ENCODE measurements at places on chromosomes 4 and X. TPM values are rescaled to one million over a fixed set of nuclear protein-coding genes. Genes with fewer than 3 reads are reported as not detected.
A peak's percentile ranks its signal among the peaks of the same experiment; 100 is the strongest.

FRMPD4 gene
- 1.6 TPM for total RNA-seq

CCNG2 gene
- 73.6 TPM for total RNA-seq

PARM1 gene
- not detected for total RNA-seq

P2RY4 gene
- not detected for total RNA-seq

APLN gene
- total RNA-seq: 0.39 TPM

IGBP1 gene
- total RNA-seq: 49.4 TPM

RADX gene
- not detected for total RNA-seq

CC2D2A gene
- total RNA-seq: 31.2 TPM

PCDH18 gene
- 69.3 TPM for total RNA-seq

CENPE gene
- total RNA-seq: 5.7 TPM

GRCh38 chr4:104424475-104424941 is 70.2 kb downstream of the CXXC4 start:
- H3K27ac ChIP-seq: no peak overlapping the region
- H3K4me1 ChIP-seq: peaks cover 18% of the 10 kb centered on the region
- DNase-seq: no peak
- no peak overlapping the region for H3K4me3 ChIP-seq
- H3K27me3 ChIP-seq: peaks cover 9% of the 10 kb centered on the region
- H3K36me3 ChIP-seq: no peaks in the 10 kb centered on the region

DNA sequence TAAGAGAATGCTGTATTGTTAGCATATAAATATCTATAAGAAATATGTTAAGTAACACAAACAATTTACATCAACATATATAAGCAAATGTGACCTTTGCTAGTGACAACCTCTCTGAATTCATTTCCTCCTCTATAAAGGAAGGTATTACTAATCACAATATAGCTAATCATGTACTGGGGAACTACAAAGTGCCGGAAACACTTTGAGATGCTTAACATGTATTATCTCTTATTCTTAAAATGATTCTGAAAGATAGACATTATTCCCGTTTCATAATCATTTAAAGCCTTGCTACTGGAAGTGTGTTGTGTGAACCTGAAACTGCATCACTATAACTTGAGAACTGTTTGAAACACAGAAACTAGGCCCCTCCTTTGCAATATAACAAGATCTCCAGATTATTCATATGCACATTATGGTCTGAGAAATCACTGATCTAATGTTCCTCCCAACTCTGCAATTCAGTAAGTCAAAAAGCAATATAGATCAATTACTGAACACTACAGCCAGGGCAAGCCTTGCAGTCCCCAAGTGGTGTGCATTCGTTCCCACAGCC is 54.0 kb downstream of the KLHL8 start:
- H3K27ac ChIP-seq: no peak overlapping the region
- no peaks in the 10 kb centered on the region for H3K27me3 ChIP-seq
- no peak for DNase-seq
- no peak overlapping the region for H3K4me3 ChIP-seq
- H3K4me1 ChIP-seq: no peaks in the 10 kb centered on the region

DNA sequence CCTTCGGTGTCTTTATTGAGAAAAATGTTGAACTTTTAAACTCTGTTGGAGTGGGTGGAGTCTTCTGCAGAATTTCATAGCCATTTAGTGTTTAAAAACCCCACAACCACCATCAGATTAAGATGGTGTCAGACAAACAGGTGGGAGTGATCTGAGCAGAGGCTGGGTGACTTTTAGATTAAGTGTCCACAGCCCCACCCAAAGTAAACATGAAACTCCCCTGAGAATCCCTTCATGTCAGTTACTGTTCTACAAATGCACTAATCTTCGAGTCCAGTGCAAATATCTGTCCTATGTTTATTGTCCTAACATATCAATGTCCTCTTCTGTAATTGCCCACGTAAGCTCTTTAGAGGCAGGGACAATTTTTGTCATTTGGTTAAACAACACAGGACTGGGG is 175.6 kb upstream of the RBPJ start:
- DNase-seq: no peak
- peaks cover 43% of the 10 kb centered on the region for H3K4me1 ChIP-seq
- peaks cover 9% of the 10 kb centered on the region for H3K27me3 ChIP-seq
- peak overlapping the region; percentile 68 for H3K27ac ChIP-seq
- H3K36me3 ChIP-seq: peaks cover 2% of the 10 kb centered on the region
- peak overlapping the region; percentile 17 for H3K4me3 ChIP-seq

DNA sequence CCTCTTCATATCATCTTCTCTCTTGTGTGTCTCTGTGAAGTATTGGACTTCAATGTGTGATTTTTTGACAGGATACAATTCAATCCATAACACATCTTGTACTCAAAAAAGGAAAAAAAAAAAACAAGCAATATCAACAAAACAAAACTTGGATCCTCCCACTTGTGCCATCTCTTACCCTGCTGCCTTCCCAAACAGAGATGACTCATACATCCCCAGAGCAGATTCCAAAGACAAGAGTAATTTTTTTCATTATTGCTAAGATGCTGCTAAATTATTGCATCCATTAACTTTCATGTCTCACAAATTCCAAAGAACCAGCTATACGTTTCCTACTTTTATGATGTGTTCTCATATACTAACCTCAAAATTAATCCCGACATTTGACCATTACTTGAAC is 479.2 kb downstream of the GBA3 start:
- H3K27me3 ChIP-seq: no peaks in the 10 kb centered on the region
- H3K36me3 ChIP-seq: no peaks in the 10 kb centered on the region
- no peak overlapping the region for H3K4me3 ChIP-seq
- peaks cover 24% of the 10 kb centered on the region for H3K4me1 ChIP-seq
- H3K27ac ChIP-seq: no peak overlapping the region

DNA sequence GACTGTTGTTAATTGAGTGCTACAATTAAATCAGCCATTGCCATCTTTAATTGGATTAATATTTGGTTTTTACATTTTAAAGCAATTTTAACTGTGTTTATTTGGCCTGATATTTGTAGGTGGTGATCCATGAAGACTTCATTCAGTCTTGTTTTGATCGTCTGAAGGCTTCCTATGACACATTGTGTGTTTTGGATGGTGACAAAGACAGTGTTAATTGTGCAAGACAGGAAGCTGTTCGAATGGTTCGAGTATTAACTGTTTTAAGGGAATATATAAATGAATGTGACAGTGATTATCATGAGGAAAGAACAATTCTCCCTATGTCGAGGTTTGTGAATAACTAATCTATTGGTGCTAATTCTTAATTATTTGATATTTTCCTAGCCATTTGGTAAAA is 82.6 kb downstream of the USP9X start:
- H3K27ac ChIP-seq: no peak overlapping the region
- DNase-seq: no peak
- H3K27me3 ChIP-seq: no peaks in the 10 kb centered on the region
- H3K36me3 ChIP-seq: peaks cover 17% of the 10 kb centered on the region

DNA sequence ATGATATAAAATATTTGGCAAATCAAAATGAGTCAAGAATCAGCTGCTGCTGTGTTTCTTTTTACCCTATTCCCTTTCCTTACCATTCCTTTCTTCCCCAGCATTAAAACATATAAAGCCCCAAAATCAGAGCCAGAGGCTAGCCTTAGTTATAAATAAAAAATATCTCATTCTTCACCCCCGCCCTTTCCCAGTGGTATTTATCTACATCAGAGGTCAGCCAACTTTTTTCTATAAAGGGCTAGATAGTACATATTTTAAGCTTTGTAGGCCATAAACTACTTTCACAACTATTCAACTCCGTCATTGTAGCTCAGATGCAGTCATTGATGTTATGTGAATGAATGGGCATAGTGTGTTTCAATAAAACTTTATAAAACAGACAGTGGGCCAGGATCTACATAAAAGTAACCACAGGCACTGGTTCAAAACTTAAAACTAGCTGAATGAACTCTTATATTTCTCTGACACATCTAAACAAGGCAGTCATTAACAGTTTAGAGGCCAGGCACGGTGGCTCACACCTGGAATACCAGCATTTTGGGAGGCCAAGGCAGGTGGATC is 30.5 kb upstream of the TCEANC start:
- H3K4me1 ChIP-seq: no peaks in the 10 kb centered on the region
- H3K27ac ChIP-seq: no peak overlapping the region
- no peak for DNase-seq
- H3K36me3 ChIP-seq: no peaks in the 10 kb centered on the region

DNA sequence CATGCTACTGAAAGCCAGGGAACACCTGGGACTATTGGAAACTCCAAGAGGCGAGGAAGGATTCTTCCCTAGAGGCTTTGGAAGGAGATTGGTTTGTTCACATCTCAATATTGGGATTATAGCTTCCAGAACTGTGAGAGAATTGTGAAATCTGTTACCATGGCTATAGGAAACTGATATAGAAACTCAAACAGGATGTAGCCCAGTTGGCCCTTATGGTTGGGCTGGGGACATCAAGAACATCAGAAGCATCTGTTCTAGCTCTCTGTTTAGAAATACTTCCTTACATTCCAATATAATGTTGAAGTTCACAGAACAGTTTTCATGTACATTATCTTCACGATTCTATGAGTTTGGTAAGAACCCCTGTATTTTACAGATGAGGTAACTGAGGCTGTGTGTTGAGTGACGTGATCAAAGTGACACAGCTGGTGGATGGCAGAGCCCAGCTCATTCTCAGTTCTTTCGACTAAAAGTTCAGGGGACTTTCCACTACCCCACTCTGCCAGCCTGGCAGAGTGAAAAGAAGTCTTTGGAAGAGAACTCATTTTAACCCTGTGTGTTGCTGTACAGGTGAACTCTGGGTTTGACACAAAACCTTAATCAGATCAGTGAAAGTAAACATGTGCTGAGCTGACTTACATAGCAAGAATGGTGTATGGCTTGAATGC is 183.0 kb downstream of the GBA3 start:
- H3K27ac ChIP-seq: no peak overlapping the region
- H3K36me3 ChIP-seq: no peaks in the 10 kb centered on the region
- no peak for DNase-seq
- no peak overlapping the region for H3K4me3 ChIP-seq
- H3K27me3 ChIP-seq: peaks cover 5% of the 10 kb centered on the region

GRCh38 chrX:128883650-128884049 is 639.6 kb downstream of the SMARCA1 start:
- no peaks in the 10 kb centered on the region for H3K27me3 ChIP-seq
- no peak for DNase-seq
- H3K27ac ChIP-seq: no peak overlapping the region
- H3K4me1 ChIP-seq: no peaks in the 10 kb centered on the region
- H3K4me3 ChIP-seq: no peak overlapping the region

DNA sequence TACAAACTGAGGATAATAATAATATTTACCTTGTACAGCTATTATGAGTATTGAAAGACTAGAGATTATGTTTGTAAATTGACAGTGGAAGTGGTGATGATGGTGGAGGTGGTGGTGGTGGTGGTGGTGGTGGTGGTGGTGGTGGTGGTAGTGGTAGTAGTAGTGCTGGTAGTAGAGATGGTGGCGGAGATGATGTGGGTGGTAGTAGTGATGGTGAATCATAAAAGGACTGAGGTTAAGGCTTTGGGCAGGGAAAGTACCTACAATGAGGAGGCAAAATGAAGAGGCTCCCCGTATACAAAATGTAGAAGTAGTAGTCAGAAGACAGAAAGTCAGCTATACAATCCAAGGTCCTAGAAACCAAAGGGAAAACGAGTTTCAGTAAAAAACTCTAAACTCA is 214.1 kb downstream of the BCOR start:
- H3K27me3 ChIP-seq: no peaks in the 10 kb centered on the region
- no peak overlapping the region for H3K27ac ChIP-seq
- no peak overlapping the region for H3K4me3 ChIP-seq
- no peak for DNase-seq
- no peaks in the 10 kb centered on the region for H3K4me1 ChIP-seq
- H3K36me3 ChIP-seq: no peaks in the 10 kb centered on the region

- H3K4me3 ChIP-seq: no peak overlapping the region
- H3K27ac ChIP-seq: peak overlapping the region; percentile 70
- H3K4me1 ChIP-seq: peaks cover 70% of the 10 kb centered on the region
- no peaks in the 10 kb centered on the region for H3K27me3 ChIP-seq
Measured at GRCh38 chrX:153488231-153488914, 6.4 kb upstream of the BGN start.

DNA sequence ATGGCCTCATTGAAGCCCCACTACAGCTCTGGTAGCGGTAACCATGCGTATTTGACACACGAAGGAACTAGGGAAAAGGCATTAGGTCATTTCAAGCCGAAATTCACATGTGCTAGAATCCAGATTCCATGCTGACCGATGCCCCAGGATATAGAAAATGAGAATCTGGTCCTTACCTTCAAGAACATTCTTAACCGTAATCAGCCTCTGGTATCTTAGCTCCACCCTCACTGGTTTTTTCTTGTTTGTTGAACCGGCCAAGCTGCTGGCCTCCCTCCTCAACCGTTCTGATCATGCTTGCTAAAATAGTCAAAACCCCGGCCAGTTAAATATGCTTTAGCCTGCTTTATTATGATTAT is 876 bp downstream of the HPRT1 start:
- no peaks in the 10 kb centered on the region for H3K27me3 ChIP-seq
- peaks cover 5% of the 10 kb centered on the region for H3K4me1 ChIP-seq
- no peaks in the 10 kb centered on the region for H3K36me3 ChIP-seq
- peak overlapping the region; percentile 79 for H3K4me3 ChIP-seq

DNA sequence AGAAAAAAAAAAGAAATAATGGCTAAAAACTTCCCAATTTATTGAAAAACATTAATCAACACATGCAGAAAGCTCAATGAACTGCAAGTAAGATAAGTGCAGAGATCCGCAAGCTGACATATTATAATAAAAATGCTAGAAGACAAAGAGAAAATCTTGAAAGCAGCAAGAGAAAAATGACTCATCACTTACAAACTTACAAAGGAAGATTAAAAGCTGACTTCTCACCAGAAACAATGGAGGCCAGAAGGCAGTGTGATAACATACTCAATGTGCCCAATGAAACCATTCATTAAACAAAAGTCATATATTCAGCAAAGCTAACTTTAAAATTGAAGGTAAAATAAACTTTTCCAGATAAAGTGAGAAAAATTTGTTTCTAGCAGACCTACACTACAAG is 7.3 kb upstream of the BRWD3 start:
- no peaks in the 10 kb centered on the region for H3K4me1 ChIP-seq
- H3K4me3 ChIP-seq: no peak overlapping the region
- no peaks in the 10 kb centered on the region for H3K36me3 ChIP-seq
- no peaks in the 10 kb centered on the region for H3K27me3 ChIP-seq
- H3K27ac ChIP-seq: no peak overlapping the region
- no peak for DNase-seq

DNA sequence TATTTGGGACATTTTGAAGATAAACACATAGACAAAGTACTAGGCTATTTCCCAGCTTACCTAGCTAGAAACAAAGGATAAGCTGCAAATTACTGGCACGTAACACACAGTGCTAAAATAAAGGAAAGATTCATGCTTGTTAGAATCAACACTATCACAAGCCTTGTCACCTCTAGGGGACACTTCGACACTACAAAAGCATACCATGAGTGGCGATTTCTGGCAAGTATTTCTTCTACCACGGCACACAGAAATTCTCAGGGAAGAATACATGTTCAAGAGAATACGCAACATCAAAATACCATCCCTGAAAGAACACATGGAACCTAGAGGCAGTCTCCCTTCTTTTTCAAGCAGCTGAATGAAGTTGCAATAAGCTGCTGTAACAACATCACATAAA is 5.1 kb downstream of the MECP2 start:
- H3K4me1 ChIP-seq: peaks cover 30% of the 10 kb centered on the region
- H3K4me3 ChIP-seq: no peak overlapping the region
- H3K36me3 ChIP-seq: peaks cover 7% of the 10 kb centered on the region
- no peaks in the 10 kb centered on the region for H3K27me3 ChIP-seq

GRCh38 chr4:76061421-76061820 is 13.1 kb upstream of the ART3 start:
- peaks cover 65% of the 10 kb centered on the region for H3K27me3 ChIP-seq
- H3K36me3 ChIP-seq: no peaks in the 10 kb centered on the region
- H3K4me1 ChIP-seq: no peaks in the 10 kb centered on the region
- no peak for DNase-seq
- H3K27ac ChIP-seq: no peak overlapping the region
- H3K4me3 ChIP-seq: no peak overlapping the region

- H3K4me1 ChIP-seq: no peaks in the 10 kb centered on the region
- H3K36me3 ChIP-seq: no peaks in the 10 kb centered on the region
- H3K4me3 ChIP-seq: no peak overlapping the region
Measured at GRCh38 chr4:85632981-85633380, 158.0 kb downstream of the ARHGAP24 start.
